ENCODE measurements at places on chromosomes 2 and 18.

- no peak for DNase-seq
These were observed 89.5 kb downstream of the RTP5 start for GRCh38 chr2:241958818-241959545.

DNA sequence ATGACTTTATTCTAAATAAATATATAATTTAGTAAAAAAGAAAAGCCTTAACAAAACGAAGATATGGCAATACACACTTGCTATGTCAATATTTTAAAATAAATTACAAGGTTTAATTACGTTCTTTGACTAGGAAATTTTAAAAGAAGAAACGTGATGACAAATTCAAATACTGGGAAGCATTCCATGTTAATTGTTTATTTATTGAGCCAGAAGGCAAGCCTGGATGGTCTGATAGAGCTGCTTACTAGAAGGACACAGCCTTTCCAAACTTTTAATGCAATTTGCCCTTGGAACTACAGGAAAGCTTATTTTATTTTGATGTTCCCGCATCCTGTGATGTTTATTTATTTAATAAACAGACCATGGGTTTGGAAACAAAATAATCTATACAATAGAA, 33.4 kb upstream of the DSEL start:
- no peak for DNase-seq

GRCh38 chr2:239457586-239458445, 57.0 kb upstream of the HDAC4 start:
- no peak for DNase-seq

- no peak for DNase-seq
These were observed 483.4 kb upstream of the KLHL29 start for GRCh38 chr2:22901471-22902179.

DNA sequence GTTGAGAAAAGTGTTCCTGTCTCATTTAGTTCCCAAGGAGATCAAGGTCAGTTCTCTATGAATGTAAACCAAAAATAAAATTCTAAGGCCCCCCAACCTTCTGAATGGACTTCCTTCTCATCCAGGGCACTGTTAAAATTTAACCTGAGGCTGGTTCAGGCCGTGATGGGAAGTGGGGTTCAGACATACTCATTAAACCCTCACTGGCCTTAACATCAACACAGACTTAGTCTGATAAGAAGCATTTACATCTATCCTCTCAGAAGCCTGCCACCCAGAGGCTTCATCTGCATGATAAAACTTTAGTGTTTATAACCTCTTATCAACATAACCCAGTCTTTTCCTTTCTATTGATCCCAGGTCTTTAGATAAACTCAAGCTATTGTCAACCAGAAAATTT, 22.4 kb downstream of the ITSN2 start:
- no peak for DNase-seq

- DNase-seq: no peak
These were observed 16.4 kb downstream of the FARP2 start for GRCh38 chr2:241372361-241372992.
